ENCODE measurements at places on chromosomes 11 and 22.

DNA sequence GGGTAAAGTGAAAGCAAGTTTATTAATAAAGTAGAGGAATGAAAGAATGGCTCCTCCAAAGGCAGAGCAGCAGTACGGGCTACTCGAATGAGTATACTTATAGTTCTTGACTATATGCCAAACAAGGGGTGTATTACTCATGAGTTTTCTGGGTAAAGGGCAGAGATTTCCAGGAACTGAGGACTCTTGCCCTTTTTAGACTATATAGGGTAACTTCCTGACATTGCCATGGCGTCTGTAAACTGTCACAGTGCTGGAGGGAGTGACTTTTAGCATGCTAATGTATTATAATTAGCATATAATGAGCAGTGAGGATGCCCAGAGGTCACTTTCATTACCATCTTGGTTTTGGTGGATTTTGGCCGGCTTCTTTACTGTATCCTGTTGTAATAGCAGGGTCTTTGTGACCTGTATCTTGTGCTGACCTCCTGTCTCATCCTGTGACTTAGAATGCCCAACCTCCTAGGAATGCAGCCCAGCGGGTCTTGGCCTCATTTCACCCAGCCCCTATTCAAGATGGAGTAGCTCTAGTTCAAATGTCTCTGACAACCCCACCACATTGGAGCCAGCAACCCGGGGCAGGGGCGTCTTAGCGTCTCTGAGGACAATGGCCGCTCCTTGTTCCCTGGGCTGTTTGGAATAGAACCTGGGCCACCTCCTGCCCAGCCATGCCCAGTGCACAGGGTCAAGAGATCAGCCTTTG, 34.9 kb upstream of the CD82 start:
- no peak for DNase-seq

- no peak for DNase-seq
Observed at GRCh38 chr11:94036096-94036495, 14.9 kb downstream of the HEPHL1 start.

DNA sequence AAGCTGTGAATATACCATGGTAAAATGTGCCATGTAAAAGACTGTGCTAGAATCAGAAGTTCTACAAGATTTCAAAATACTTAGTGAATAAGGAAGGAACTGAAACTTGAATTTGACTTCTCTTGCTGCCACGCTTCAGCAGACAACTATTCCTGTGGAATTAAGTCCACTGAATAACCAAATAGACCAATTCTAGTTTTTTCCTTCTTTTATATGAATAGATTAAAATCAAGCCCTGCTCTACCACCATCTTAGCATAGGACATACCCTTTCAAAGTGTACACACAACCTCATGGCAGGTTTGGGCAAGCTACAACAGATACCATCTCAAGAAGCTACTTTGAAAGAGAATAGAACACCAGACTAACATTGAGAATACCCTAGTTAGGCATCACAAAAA, 23.4 kb upstream of the CLNS1A start:
- DNase-seq = no peak

- no peak for DNase-seq
Observed at GRCh38 chr11:84691830-84692229, 935.3 kb downstream of the DLG2 start.

- no peak for DNase-seq
Observed at GRCh38 chr11:87185228-87185627, 147.5 kb downstream of the TMEM135 start.

DNA sequence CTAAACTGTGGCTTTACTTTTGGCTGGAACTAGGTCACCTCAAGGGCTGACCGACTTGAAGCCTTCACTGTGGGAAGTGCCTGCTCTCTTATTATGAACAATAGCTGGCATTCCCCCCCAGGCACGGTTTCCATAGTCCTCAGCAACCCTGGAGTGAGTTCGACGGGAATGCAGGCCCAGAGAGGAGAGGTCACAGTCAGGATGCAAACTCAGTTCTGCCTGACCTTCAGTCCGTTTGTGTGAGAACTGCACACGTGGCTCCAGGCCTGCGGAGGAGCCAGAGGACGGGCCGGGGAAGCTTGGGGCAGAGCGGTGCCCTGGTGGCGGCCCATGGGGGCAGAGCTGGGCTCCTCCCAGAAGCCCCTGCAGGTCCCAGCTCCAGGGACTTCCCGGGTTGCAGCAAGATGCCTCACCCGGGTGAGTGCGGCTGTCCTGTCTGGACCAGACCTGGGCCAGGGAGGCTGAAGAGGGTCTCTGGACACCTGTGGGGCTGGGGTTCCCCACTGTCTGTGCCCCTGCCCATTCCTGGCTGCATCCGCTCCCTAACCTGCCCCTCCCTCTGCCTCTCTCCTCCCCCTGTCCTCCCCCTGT, 17.2 kb downstream of the SLC25A18 start:
- no peak for DNase-seq

- DNase-seq = no peak
Observed at GRCh38 chr11:117217141-117218084, 14.5 kb downstream of the PCSK7 start.

DNA sequence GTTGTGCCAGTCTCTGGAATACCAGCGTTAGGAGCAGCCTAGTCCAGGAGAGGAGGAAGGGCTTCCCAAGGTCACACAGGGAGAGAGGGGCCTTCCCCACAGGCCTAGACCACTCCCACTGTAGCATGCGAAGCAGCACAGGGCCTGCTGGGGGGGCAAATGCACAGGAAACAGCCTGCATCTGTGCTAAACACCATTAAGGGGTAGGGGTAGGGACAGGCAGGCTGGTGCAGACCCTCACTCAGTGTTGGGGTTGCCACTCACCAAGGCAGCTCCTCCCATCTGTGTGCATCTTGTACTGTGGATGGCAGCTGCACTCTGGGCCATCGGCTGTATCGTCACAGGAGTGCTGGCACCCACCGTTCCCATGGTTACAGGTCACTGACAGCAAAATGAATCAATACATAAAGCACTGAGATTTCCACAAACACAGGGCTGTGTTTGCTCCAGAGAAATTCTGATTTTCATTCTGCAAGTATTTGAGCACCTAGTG, 24.9 kb downstream of the SCUBE2 start:
- no peak for DNase-seq

DNA sequence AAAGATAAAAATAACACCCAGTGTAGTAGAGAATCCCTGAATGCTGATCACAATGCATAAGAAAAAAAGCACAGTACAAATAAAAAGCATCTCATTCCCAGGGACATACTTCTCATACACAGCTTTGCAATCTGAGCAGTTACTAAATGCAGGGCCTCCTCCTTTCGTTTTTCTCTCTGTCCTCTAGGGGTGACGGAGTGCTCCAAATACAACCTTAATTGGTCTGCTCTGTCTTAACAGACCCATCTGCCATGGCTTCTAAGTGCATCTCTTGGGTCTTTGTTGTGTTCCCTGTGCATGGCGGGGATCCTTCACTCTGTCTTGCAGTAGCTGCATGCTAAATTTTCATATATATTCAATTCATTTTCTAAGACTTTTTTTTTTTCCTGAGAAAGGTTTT, 1114.2 kb upstream of the RAG2 start:
- no peak for DNase-seq

- no peak for DNase-seq
Observed at GRCh38 chr11:59705294-59705693, 8.4 kb downstream of the OR10V1 start.

- no peak for DNase-seq
Observed at GRCh38 chr11:22720457-22720856, 54.0 kb downstream of the GAS2 start.

DNA sequence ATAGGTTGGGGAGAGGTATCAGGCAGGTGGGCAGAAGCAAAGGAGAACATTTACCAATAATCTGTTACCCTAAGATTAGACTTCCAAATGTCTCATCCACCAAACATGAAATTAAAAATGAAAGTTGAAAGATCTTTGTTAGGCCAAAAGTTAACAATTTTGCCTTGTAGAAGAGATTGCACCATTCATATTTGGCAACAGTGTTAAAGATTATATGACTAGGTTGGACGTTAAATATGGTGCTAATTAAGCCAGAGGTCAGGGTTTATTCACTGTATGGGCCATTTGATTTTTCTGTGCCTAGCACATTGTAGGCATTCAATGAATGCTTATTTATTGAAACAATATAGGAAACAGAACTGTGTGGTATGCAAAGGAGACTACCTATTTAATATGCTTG, 126.1 kb upstream of the SLC5A12 start:
- no peak for DNase-seq

DNA sequence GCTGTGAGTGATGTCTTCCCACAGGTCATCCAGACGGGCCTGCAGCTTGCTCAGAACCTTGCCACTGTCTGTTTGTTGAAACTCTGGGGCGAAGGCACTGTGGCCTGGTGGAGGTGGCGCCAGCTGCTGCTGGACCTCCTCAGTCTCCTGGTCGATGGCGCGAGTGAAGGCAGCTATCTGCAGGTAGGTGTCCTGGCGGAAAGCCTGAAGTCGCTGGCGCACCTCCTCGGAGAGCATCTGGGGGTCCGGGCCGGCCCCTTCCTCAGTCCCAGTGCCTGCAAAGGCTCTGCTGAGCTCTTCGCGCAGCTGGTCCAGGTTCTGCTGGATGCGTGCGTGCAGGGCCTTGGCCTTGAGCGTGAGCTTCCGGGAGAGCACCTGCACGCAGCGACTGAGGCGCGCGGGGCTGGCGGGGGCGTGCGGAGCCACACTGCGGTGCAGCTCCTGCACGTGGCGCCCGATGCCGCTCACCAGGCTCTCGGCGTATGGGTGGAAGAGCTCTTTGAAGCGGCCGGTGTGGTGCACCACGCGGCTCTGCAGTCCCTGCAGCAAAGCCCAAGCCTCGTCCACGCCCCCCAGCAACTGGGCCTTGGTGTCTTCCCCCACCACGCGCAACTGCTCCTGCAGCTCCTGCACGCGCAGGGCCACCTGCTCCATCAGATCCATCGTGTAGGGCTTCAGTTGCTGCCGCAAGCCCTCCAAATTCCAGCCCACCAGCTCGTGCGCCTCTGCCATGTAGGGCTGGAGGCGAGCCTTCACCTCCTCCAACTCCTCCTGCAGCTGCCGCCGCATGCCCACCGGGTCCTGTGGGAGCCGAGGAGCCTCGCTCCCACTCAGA, 1.3 kb downstream of the APOA5 start:
- DNase-seq = no peak

DNA sequence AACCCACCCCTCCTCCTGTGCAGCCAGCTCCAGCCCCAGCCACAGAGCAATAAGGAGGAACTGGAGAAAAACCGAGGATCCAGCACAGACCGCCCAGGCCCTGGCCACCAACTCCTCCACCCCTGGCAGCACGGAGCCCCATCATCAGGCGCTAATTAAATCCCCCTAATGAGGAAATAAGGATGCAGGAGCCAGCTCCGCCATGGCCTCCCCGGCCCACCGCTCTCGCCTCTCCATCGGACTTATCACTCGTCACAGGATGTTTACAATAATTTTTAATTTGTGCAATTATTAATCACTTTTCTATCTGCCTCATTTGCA, 42.6 kb downstream of the BUD13 start:
- DNase-seq = no peak

GRCh38 chr11:66951927-66952337, 6.3 kb downstream of the PC start:
- DNase-seq = no peak

Data from GM19239 (cell line).